Transverse colon (tissue), 4 donors: ENCODE measurements at places on chromosomes 3 and 15. TPM values are rescaled to one million over a fixed set of nuclear protein-coding genes. Genes with fewer than 3 reads are reported as not detected.

DNA sequence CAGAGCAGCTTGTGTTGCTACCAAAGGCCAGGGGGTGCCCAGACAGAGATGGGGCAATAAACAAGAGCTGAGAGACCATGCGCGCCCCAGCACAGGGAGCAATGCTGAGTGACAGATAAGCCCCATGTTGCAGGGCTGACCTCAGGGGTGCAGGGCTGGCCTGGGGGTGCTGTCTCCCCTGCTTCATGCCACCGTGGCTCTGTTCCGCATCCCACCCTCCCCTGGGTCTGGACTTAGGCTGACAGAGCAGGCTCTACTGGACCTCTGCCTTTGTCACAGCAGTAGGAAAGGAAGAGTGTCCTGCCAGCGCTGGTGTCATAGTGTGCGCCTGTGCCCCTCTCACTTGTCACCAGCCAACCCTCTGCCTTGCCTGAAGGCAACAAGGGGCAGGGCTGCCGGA, 67.4 kb upstream of the IQSEC1 start:
- H3K27me3 ChIP-seq: no peaks in the 10 kb centered on the region
- H3K4me1 ChIP-seq: no peaks in the 10 kb centered on the region
- no peak overlapping the region for H3K27ac ChIP-seq
- DNase-seq: no peak

DNA sequence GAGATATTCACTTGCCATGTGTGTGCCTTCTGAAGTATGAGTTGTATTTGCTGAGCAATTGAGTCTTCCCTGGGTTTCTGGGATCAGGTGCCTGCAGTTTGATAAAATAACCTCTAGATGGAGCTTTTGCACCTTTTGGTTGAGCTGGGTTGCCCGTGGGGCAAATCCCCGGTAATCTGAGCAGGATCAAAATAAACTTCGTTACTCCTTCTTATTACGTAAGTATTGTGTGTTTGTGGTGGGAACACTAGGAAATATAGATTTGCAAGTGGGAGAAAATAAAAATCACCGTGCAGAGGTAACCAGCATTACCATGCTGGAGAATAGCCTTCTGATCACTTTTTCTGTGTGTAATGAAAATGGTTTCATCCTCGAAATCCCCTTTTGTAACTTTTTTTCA, 277.4 kb upstream of the NR2E3 start:
- H3K36me3 ChIP-seq: no peaks in the 10 kb centered on the region
- H3K4me3 ChIP-seq: no peak overlapping the region
- H3K27me3 ChIP-seq: no peaks in the 10 kb centered on the region
- peaks cover 12% of the 10 kb centered on the region for H3K4me1 ChIP-seq
- DNase-seq: no peak

DNA sequence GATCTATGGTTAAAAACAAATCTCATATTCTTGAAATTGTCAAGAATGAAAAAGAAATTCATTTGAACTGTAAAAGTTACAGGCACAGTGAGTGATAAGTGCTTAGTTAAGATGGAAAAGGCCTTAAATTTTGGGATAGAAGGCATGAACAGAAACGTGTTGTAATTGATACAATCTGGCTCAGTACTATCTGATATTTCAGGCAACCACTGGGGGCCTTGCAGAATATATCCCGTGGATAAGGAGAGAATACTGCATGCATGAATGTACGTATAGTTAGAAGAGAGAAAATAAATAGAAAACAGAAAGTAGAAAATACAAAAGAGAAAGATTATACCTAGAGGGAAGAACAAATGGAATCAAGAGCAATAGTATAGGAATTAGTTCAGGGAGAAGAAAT, 741.4 kb upstream of the CCDC54 start:
- no peak overlapping the region for H3K27ac ChIP-seq
- no peak for DNase-seq
- H3K4me3 ChIP-seq: no peak overlapping the region
- no peaks in the 10 kb centered on the region for H3K27me3 ChIP-seq
- no peaks in the 10 kb centered on the region for H3K4me1 ChIP-seq
- no peaks in the 10 kb centered on the region for H3K36me3 ChIP-seq

- no peaks in the 10 kb centered on the region for H3K36me3 ChIP-seq
- H3K4me3 ChIP-seq: no peak overlapping the region
- no peaks in the 10 kb centered on the region for H3K4me1 ChIP-seq
- H3K27ac ChIP-seq: no peak overlapping the region
- no peaks in the 10 kb centered on the region for H3K27me3 ChIP-seq
These were observed 48.7 kb downstream of the RAF1 start for GRCh38 chr3:12615266-12615665.

DNA sequence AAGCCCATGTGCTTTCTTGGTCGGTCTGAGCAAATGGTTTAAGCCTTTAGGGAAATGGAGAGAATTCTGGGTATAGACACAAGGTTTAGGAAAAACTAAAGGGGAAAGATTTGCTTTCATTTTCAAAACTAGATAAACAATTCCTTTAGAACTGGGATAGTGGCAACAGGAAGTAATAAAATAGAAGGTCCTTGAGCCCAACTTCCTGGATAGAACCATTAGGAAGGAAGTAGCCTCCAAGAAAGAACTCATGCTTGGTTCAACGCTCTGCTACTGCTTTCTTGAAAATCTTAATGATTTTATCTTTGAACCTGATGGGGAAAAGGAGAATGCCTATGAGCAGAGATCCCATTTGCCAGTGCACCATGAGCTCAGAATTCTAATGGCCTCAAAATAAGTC, 147.0 kb upstream of the THRB start:
- no peak overlapping the region for H3K4me3 ChIP-seq
- H3K36me3 ChIP-seq: no peaks in the 10 kb centered on the region
- no peaks in the 10 kb centered on the region for H3K4me1 ChIP-seq
- no peak overlapping the region for H3K27ac ChIP-seq

- H3K27me3 ChIP-seq: no peaks in the 10 kb centered on the region
- H3K4me1 ChIP-seq: no peaks in the 10 kb centered on the region
- H3K4me3 ChIP-seq: no peak overlapping the region
- DNase-seq: no peak
- H3K36me3 ChIP-seq: no peaks in the 10 kb centered on the region
These were observed 130.9 kb upstream of the ABI3BP start for GRCh38 chr3:101124125-101124524.

DNA sequence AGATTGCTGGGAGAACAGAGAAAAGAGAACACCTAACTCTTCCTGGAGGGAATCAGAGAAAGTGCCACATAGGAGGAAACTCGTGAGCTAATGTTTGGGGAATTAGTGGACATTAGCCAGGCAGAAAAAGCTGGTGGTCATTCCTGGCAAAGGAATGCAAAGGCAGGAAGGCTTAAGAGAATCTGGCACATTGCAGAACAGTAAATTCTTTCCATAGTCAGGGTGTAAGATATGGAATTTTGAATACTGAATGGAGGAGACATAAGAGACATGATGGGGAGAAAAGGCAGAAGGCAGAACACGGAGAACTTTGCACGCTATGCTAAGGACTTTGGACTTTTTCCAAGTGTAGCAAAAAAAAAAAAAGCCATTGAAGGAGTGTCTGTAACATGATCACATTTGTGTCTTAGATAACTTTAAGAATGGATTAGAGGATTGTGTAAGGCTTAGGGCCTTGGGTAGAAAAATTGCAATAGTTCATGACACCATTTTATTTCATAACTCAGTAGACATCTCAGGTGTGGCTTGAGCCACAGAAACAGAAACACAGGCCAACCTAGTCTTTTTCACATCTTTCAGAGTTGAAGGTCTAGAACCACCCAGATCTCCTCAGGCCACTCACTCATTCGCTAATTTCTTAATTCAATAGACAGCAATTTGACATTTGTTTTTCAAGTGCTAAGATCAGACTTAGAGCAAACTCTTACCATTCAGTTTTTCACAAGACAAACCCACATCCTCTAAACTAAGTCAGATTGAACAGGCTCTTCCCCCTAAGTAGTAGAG, 31.2 kb upstream of the CCDC80 start:
- no peaks in the 10 kb centered on the region for H3K27me3 ChIP-seq
- H3K36me3 ChIP-seq: no peaks in the 10 kb centered on the region

GRCh38 chr3:51934991-51935885, 6.5 kb downstream of the RRP9 start:
- no peak overlapping the region for H3K4me3 ChIP-seq
- H3K27me3 ChIP-seq: no peaks in the 10 kb centered on the region
- no peak for DNase-seq

DNA sequence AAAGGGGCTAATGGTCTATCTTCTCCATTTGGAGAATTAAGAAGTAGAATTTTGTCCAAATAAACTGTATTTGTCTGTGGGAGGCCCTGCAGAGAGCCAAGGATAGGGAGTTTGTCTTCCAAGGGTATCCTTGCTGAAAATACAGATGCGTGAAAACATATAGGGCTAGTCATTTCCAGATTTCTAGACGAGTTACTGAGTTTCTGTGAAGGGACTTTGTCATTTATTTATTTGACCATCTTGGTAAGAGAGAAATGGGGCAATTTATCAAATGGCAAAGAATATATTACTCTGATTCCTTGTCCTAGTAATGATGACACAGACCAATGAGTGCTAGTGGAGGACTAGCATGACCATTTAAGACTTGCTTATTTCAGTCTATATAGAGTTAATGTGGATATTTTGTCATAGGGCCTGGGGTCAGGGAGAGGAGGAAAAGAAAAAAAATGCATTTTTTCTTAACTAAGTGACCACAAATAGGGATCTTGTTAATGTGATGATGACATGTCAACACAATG, 376.6 kb upstream of the ONECUT1 start:
- H3K4me1 ChIP-seq: no peaks in the 10 kb centered on the region
- H3K27ac ChIP-seq: no peak overlapping the region
- no peak for DNase-seq
- no peaks in the 10 kb centered on the region for H3K27me3 ChIP-seq
- no peak overlapping the region for H3K4me3 ChIP-seq

GRCh38 chr3:127157171-127157828, 35.6 kb upstream of the PRR23E start:
- H3K4me1 ChIP-seq: peaks cover 3% of the 10 kb centered on the region
- no peak overlapping the region for H3K4me3 ChIP-seq
- DNase-seq: peak; percentile 24
- H3K27ac ChIP-seq: no peak overlapping the region

GRCh38 chr3:73326396-73326795, 264.9 kb downstream of the EBLN2 start:
- no peak overlapping the region for H3K4me3 ChIP-seq
- no peak for DNase-seq
- H3K36me3 ChIP-seq: no peaks in the 10 kb centered on the region
- no peaks in the 10 kb centered on the region for H3K27me3 ChIP-seq
- peaks cover 12% of the 10 kb centered on the region for H3K4me1 ChIP-seq
- H3K27ac ChIP-seq: no peak overlapping the region

DNA sequence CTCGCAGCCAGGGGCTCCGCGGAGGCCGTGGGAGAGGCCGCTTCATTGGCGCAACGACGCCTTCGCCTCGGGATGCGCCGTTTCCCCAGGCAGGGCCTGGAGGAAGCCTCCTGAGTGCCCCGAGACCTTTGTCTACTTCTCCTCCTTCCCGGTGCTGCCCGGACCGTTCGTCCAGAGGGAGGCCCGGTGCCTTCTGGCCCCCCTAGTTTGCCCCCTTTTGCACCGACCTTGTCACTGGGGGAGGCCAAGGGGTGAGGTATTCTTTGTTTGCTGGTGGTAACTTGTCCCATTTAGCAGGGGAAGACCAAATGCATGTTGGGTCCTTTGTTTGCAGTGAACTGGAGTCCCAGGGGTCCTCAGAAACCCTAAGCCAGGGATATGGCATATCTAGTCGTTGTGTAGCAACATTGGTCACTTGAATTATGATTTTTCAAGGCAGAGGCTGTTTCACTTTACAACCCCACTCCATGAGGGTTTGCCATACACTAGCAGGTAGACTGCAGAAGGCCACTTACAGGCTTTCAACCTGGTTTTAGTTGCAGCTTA, 615 bp downstream of the DHX30 start:
- H3K27ac ChIP-seq: peak overlapping the region; percentile 98
- H3K4me1 ChIP-seq: peaks cover 10% of the 10 kb centered on the region
- no peaks in the 10 kb centered on the region for H3K27me3 ChIP-seq
- no peak for DNase-seq
- H3K36me3 ChIP-seq: no peaks in the 10 kb centered on the region

DNA sequence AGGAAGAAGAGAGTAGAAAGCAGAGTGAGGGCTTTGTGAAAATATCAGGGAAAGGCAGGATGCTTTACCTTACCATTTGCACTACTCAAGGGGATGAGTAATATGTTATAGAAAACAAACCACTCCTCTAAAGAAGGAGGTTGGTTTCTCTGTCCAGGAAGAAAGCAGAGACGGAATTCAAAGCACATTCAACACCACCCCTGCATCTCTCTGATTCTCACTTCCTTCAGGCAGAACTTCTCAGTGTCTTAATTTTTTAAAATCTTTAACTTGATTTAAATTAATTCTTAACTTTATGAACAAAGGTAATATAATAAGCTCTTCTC, 82.4 kb downstream of the NR2F2 start:
- peaks cover 100% of the 10 kb centered on the region for H3K27me3 ChIP-seq
- peaks cover 30% of the 10 kb centered on the region for H3K4me1 ChIP-seq
- DNase-seq: no peak
- H3K36me3 ChIP-seq: no peaks in the 10 kb centered on the region
- no peak overlapping the region for H3K27ac ChIP-seq

DNA sequence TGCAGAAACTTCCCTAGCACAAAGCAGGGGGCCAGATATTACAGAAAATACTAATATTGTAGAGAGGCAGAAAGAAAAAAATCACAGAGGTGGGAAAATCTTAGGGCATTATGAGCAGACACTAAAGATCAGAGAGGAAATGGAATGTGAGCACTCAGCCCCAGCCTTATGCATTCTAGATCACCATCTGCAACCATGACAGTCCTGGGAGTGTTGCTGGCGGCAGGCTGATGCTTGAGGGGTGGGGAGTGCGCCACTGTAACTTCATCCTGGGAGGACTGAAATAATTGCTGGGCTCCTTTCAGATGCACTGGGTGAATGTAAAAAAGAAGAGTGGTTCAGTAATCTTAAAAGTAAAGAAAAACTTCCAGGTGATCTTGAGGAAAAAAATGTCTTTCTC, 427.6 kb upstream of the SEMA6D start:
- H3K4me3 ChIP-seq: no peak overlapping the region
- H3K36me3 ChIP-seq: no peaks in the 10 kb centered on the region
- H3K4me1 ChIP-seq: peaks cover 5% of the 10 kb centered on the region
- no peak overlapping the region for H3K27ac ChIP-seq
- DNase-seq: no peak

The DZIP1L gene
- not detected for total RNA-seq

The INKA1 gene
- not detected for total RNA-seq

The CHRD gene
- total RNA-seq: 6.4 TPM

The CCK gene
- 1.9 TPM for total RNA-seq

The KLHDC8B gene
- 17.6 TPM for total RNA-seq

The RETNLB gene
- total RNA-seq: 14.2 TPM

The HAPLN3 gene
- 2.5 TPM for total RNA-seq

The PCLAF gene
- not detected for total RNA-seq

The TUSC7 gene
- total RNA-seq: not detected
